ENCODE measurements at places on chromosomes 4 and X.

DNA sequence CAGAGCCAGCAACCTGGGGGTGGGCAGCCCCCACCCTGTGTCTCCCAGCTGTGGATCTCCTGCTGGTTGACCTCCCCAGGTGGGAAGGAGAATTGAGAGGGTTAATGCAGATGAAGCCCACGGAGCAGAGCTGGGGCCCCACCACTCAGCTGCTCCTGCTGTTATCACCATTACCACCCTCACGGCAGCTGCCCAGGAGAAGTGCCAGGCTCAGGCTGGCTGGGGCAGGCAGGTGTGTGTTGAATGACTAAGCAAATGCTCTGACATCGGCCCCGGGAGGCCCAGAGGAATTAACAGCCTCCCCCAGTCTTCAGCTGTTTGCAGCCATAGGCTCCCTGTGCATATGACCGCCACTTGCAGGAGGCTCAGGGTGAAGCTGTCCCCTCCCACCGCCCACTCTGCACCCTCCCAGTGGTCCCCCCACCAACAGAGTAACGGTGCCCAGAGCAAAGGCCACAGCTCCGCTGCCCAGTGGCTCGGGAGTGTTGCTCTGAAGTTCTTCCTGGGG is 133.8 kb downstream of the CPZ start:
- no peak for DNase-seq

DNA sequence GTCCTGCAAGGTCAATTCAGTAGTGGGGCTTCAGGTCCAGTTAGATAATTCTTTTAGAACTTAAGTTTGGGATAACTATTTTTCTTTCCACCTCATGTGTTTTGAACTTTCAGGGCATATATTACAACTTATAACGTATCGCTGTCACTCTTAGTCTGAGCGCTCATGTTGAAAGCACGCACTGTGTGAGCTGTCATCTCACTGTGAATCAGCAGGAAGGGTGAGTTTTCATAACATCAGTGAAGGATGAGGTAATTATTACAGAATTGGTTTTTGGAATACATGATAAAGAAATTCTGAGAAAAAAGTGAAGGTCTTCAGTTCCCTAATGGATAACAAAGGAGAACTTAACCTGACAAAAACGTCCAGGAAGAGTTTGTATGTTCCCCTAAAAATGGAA is 45.1 kb upstream of the SLC4A4 start:
- no peak for DNase-seq

- no peak for DNase-seq
Measured at GRCh38 chr4:3016961-3017360, 53.6 kb downstream of the GRK4 start.

DNA sequence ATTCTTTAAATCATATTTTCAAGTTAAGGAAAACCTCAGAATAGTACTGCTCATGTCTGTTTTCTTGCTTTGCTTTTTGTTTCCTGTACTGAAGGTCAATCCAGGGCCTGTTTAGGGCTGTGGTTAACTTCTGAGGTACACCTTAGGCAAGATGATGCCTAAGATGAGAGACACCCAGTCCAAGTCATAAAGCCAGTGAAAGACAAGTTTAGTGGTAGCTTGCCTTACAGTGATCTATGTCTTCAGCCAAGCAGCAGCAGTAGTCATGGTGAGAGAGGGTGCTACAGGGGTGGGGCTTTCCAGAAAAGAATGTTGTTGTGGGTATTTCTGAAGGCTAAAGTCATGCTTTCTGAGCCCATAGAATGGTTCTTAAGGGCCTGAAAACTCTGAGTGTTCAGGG is 173.7 kb downstream of the VSIG4 start:
- peak; percentile 9 for DNase-seq

GRCh38 chrX:18885328-18886004 is 98.4 kb downstream of the PHKA2 start:
- no peak for DNase-seq

DNA sequence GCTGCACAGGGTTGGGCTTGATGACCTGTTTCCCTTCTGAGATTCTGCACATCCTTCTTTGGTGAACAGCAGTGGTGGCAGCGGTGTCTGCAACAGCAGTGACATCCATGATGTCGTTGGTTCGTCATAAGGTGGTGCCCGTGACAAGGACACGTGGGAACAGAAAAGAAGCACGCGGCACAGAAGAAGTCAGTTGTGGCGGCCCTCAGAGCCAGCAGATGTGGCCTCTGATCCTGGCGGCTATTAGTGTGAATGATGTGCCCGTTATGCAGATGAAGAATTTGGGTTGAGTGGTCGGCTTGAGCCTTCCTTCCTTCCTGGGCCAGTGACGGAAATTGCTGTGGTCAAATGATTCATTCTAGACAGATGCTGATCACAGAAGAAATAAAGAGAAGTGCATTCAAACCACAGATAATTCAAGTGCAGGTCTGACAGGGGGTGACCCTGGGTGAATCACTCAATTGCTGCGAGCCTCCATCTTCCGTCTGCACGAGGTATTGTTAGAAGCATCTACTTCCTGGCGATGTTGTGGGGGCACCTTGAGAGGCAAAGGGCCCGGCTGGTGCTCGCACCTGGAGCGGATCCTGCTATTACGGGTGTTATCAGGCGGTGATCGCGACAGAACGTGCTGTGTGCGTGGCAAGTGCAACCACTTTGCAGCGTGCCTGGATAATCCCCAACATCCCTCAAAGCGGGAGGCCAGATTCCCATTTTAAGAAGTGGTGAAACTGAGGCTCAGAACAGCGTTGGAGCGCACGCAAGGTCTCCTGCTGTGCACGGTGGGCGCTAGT is 215.2 kb upstream of the PSAPL1 start:
- DNase-seq, result peak; percentile 42

DNA sequence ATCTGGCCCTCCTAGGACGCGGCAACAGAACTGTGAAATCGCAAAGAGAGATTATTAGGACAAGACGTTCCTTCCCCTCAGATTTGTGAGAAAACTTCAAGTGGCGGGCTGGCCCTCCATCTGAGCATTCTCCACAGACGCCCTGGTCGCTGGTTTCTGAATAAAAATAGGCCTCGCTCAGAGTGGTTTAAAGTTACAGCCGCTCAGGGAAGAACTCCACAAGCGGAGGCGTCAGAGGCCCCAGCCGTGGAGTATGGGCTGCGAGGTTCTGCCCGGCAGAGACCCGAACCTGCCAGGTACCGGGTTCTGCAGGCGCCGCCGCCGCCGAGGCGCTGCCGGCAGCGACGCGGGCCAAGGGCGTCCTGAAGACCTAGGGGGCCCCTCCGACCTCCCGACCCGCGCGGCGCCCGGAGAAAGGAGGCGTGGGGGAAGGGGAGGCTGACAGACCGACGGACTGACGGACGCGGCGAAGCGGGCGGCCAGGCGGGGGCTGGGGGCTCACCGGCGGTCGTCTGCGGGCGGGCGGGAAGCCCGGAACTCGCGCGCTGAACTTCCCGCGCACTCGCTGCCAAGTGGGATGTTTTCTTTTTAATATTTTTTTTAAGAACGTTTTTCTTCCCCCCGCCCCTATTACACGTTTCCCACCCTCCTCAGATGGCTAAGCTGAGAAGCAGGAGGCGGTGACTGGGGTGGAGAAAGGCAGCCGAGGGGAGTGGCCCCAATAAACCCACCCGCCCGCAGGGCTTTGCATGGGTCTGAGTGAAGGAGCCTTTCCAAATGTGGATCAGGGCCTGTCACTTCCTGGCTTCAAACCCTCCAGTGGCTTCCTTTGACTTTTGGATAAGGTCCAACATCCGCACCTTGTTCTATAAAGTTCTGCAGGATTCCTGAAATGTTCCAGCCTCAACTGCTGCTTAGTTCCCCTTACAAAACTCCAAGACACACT is at the start of gene PABPC4L:
PABPC4L (minus strand) TSS at position 574 of the 946 bp plus-strand sequence. CDS start 770 bp downstream, outside the sequence.
- no peak for DNase-seq

DNA sequence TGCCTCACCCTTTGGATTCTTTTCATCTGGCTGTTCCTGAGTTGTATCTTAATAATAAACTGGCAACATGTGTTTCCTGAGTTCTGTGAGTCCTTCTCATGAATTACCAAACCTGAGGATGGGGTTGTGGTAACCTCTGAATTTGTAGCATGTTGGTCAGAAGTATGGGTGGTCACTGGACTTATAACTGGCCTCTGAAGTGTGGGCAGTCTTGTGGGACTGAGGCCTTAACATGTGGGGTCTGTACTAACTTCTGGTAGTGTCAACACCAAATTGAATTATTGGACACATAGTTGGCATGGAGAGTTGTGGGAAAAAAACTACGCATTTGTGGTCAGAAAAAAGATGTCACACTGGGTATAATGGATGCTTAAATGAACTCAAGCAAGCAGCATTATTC is 45.0 kb upstream of the TNIP3 start:
- DNase-seq, result no peak
